ENCODE measurements at places on chromosomes 6 and 20.

GRCh38 chr20:57589728-57590484 lies 29.0 kb downstream of the PCK1 start:
- no peak for DNase-seq

GRCh38 chr6:8578006-8578405 lies 142.7 kb upstream of the SLC35B3 start:
- no peak for DNase-seq

- no peak for DNase-seq
These were observed 398.8 kb downstream of the ESR1 start for GRCh38 chr6:152206072-152206818.

GRCh38 chr20:20743511-20744169 lies 31.2 kb upstream of the RALGAPA2 start:
- no peak for DNase-seq

DNA sequence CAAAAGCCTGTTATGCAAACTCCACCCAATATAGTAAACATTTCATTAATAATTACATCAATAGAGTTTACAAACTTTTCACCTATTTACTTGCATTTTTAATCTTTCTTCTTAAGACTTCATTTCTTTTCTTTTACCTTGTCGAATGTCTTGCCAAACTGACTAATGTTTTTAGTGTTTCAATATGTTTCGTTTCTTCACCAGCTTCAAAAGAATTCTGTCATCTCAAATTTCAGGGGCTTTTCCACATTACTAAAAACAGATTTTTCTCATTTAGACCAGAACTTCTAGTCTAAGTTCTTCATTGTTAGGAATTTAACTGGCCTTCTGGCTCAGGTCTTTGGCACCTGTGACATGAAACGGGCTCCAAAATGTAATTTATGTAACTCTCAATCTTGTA lies 196.5 kb downstream of the ARHGAP18 start:
- DNase-seq, result no peak

GRCh38 chr20:45704969-45705637 lies at the start of gene WFDC10B:
Gene WFDC10B (minus strand): TSS chr20:45705019. CDS start chr20:45685992, 19,027 bp downstream.
- no peak for DNase-seq

- no peak for DNase-seq
These were observed 38.0 kb downstream of the EZR start for GRCh38 chr6:158780988-158781691.

GRCh38 chr20:41534170-41534569 lies 84.0 kb downstream of the CHD6 start:
- no peak for DNase-seq

DNA sequence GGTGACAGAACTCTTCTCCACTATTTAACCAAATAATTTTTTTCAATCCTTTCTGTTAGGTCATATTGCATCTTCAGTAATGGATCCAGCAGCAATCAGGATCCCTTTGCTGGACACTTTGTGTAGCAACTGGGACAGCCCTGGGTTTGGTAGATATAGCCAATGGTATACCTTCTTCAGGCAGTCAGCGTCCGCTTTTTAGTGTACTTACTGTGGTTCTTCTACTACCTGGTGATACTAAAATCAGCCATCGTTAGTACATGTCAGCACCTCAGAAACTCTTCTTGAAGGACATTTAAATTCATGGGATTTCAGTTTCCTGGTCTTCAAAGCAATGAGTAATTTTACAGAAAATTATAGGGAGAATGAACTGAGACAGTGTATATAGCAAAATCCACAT lies 93.5 kb downstream of the ADGRG6 start:
- no peak for DNase-seq

DNA sequence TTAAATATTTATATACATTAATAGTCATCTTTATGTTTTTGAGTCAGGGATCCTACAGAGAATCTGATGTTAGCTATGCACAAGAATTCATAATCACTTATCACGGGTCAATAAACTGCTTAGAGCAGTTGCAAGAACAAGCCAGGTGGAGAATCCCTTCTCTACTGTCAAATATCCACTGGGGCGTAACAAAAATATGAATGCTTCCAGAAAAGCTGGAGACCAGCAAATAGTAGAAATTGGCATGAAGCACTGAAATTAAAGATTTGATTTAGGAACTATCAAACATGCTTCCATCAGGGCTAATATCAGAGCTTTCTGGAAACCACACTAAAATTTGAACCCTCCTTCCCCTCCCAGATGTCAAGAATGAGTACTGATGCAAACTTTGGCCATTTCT lies 37.3 kb downstream of the ADGRG6 start:
- no peak for DNase-seq

DNA sequence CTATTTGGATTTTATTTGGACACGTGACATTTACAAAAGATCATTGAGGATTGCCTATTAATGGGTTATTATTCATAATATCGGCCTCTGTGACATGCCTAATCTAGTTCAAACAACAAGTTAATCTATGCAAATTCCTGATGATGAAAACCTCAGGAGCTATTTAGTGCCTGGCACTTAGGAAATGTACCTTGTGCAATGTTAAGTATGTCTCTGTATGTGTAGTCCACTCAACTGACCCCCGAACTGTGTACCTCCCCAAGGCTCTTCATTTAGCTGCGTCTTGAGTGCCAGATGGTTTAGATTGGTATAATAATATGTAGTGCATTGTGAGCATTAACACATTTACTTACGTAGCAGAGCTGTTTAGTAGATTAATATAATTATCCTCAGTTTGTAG lies 6.9 kb downstream of the LAMA2 start:
- no peak for DNase-seq

- no peak for DNase-seq
These were observed 196.8 kb downstream of the FARS2 start for GRCh38 chr6:5457983-5458683.

GRCh38 chr6:146028851-146029572 lies at the start of gene GRM1:
Gene GRM1 (plus strand): TSS chr6:146029062. CDS start chr6:146029518, 456 bp downstream.
- no peak for DNase-seq

Data from activated CD8-positive, alpha-beta memory T cell treated with anti-CD3 and anti-CD28 coated beads for 1 hour (primary cell).